ENCODE measurements at places on chromosomes 7 and 10. TPM values are rescaled to one million over a fixed set of nuclear protein-coding genes. Genes with fewer than 3 reads are reported as not detected.

The TRRAP gene
- 14.4 TPM for total RNA-seq

The GBX1 gene
- total RNA-seq = not detected

The LIPK gene
- total RNA-seq = not detected

The HOXA6 gene
- total RNA-seq = 4.2 TPM

- DNase-seq = no peak
Measured at GRCh38 chr10:61065051-61065450, 121.1 kb upstream of the RHOBTB1 start.

DNA sequence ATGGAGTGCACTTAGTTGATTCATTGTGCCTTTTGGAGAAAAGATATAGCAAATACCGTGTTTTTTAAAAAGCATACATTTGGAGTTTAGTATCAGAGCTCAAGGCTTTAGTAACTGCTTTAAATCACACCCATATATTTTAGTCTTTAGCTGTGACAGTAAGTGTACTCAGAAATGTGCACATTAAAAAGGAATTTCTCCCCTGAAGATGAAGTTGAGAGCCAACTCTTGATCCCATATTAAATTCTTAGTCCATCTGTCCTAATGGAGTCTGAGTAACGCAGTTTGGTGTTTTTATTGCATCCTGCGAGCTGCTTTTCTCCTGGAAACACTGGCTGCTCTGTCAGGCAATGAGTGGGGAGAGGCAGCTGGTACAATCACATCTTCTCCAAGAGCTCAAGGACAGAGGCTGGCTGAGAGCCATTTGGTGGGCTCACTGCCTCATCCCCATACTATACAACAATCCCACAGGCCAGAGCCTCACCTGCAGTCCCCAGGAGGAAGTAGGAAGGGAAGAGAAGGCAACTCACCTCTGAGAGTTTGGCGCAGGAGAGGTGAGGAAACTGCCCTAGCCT lies 473.6 kb upstream of the C7orf33 start:
- no peak for DNase-seq

GRCh38 chr10:62108759-62109586 lies 159.7 kb downstream of the RTKN2 start:
- no peak for DNase-seq

DNA sequence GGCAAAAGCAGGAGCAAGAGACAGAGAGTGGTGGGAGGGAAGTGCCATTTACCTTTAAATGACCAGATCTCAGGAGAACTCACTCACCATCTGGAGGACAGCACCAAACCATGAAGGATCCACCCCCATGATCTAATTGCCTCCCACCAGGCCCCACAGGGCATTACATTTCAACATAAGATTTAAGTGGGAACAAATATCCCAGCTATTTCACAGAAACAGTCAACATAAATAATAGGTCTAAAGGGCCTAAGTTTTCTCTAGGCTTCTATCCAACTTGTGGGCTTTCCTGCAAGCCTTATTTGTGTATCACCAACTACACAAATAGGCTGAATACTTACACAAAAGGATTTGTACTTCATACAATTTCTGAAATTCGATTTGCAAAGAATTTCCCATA lies 196.8 kb upstream of the POT1 start:
- DNase-seq = no peak

- DNase-seq = no peak
Measured at GRCh38 chr10:9137368-9137767, 1082.9 kb downstream of the GATA3 start.

- no peak for DNase-seq
Measured at GRCh38 chr10:234708-235406, 99.6 kb downstream of the ZMYND11 start.

DNA sequence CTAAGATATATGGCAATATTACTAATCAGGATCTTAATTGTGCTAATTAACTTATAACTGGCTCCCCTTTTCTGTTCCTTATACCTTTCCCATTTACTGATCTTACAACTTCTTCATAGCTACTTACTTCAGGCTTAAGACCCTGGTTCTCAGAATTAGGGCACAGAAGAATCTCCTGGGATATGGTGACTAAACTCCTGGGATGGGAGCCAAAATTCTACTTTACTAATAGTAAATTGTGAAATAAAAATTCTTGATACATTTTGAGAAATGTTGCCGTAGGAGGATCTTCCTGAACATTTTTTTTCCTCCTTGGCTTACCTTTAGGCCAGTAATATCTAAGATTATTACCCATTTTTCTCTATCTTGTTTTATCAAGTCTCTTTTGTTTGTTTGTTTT lies 309.5 kb downstream of the ATRNL1 start:
- DNase-seq = peak; percentile 12

- DNase-seq = no peak
Measured at GRCh38 chr7:99027841-99028240, 116.1 kb downstream of the SMURF1 start.

DNA sequence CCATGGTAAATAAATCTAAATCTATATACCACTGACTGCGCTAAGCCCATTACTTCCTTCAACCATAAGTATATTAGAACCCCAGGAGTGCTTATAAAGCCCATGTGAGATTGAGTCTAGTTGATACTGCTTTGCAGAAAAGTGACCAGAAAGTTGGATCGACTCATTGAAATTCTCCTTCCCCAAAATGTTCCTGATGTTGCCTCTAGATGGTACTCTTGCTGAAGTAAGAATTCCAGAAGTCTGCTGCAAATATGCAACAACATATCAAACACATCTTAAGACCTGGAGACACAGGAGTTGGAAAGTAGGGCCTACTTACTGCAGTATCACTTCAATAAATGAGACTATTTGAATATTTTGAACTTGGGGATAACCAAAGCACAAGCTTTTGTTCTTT lies 550.8 kb downstream of the IPMK start:
- DNase-seq = no peak

DNA sequence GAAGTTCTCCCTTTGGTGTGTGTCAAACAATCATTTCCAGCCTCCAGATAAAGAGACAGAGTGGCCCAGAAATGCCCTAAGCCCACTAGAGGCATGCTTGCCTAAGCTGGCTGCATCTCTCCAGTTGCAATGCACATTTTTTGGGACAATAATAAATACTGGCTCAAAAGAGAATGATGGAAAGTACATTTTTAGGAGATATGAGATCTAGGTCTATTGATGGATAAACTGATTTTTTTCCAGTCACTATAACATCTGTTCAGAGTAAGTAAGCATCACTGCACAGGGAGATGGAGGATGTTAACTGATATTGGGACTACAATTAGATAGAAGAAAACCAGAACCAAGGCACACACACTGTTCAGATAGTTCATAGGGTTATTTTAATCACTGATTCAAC lies 553.0 kb downstream of the GRM8 start:
- no peak for DNase-seq

- DNase-seq = no peak
Measured at GRCh38 chr10:127354255-127354654, 157.9 kb upstream of the INSYN2A start.

GRCh38 chr7:121330053-121330833 lies 1.4 kb downstream of the WNT16 start:
- peak; percentile 42 for DNase-seq

DNA sequence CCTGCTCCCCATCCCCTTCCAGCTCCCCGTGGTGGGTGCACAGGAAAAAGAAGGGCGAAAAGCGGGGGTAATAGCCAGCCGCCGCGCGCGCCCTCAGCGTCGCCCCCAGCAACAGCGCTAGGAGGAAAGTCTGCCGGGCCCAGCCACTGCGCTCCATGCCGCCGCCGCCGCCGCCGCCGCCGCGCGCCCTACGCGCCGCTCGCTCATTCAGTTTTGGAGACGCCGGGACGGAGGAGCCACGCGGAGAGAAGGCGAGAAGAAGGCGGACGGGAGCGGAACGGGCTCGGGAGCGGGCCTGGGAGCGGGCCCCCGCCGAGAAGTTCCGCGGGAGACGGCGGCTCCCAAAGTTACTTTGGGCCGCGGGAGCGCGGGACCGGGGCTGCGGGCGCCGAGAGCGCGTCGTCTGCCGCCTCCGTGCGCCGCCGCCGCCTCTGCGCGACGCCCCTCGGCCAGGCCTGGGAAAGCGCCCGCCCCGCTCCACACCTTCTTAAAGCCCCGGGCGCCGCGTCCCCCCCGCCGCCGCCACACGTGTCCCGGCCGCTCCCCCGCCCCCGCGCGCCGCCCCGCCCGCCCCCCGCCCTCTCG lies at the start of gene RELN:
Gene RELN, minus strand, starts transcription at position 459 of the 585 bp plus-strand sequence. Its CDS starts 302 bp downstream, at position 157.
- peak; percentile 70 for DNase-seq

DNA sequence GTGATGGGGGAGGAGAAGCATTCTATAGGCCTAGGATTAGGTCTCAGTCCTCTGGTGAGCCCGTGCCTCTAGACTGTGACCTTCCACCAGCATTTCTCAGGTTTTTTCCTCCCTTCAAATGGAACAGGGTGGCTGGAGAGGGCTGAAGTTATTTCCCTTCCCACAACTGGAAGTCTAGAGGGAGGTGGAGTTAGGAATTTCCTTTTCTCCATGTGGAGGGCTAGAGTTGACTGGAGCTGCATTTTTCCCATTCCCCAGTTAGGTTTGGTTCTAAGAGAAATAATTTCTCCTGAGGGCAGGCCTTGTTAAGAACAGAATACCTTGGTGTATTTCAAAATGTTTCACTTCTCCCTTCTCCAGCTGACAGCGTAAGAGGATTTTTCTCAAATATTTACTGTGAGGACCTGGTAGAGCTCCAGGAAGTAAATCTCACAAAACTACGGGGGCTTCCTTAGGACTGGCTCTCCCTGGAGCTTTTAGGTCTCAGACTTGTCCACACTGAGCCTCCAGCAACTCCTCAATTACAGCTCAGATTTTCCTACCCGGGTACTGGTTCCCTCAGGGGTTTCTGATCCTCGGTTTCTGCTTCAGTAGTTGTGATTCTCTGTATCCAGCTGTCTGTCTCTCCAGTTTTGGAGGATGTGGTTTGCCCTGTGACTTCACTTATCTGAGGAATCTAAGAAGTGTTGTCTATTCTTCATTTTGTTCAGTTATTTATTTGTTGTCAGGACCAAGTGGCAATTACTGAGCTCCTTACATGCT lies 6.0 kb upstream of the REEP3 start:
- peak; percentile 25 for DNase-seq

- no peak for DNase-seq
Measured at GRCh38 chr10:120382360-120382759, 74.7 kb upstream of the PLPP4 start.

GRCh38 chr7:106178593-106179134 lies 66.6 kb upstream of the SYPL1 start:
- DNase-seq = peak; percentile 65

DNA sequence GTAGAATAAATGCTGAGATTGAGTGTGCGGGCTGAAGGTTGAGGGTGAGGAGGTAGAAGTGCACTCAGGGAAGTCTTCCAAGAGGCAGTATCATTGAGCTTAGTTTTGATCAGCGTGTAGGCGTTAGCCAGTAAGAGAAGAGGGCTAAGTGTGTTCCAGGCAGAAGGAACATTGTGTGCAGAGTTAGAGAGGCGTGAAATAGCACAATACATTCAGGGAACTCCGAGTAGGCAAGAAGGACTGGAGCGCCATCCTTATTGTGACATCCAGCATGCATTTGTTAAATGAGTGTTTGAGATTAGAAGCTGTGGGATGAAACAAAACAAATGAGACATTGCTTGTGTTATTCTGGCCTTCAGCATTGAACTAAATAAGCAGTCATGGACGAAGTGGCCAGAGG lies 140.9 kb upstream of the MKLN1 start:
- DNase-seq = no peak

GRCh38 chr7:101127460-101128039 lies 646 bp downstream of the SERPINE1 start:
- DNase-seq = no peak

DNA sequence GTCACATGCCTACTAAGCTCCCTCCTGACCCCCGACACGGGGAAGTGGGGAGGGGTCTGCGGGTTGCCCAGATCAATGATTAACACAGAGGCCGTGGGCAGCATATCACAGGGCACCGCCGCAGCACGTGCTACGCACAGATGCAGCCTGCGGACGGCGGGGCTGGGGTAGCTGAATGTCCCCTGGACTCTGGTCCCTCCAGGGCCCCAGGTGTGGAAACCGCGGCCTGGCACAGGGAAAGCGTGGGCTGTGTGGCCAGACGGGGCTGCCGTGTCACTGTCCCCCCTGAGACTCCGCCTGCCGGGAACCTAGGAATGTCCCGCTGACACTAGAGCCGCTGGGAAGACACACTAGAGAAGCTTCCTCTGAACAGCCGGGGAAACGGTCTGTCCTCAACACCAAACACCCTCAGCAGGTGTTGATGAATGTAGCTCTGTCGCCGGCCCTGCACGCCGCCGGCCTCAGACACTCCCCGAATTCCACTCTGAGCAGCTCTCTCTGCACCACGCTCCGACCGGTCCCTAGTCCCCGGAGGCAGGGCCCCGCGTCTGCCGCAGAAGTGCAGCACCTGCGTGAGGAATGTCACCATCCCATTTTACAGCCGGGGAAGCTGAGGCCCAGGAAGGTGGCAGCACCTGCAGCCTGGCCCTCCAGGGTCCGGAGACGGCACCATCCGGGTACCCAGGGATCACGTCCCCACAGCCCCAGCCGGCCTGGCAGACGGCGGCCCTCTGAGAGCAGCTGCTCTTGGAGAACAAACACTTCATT lies 33.4 kb upstream of the PDGFA start:
- DNase-seq = no peak

DNA sequence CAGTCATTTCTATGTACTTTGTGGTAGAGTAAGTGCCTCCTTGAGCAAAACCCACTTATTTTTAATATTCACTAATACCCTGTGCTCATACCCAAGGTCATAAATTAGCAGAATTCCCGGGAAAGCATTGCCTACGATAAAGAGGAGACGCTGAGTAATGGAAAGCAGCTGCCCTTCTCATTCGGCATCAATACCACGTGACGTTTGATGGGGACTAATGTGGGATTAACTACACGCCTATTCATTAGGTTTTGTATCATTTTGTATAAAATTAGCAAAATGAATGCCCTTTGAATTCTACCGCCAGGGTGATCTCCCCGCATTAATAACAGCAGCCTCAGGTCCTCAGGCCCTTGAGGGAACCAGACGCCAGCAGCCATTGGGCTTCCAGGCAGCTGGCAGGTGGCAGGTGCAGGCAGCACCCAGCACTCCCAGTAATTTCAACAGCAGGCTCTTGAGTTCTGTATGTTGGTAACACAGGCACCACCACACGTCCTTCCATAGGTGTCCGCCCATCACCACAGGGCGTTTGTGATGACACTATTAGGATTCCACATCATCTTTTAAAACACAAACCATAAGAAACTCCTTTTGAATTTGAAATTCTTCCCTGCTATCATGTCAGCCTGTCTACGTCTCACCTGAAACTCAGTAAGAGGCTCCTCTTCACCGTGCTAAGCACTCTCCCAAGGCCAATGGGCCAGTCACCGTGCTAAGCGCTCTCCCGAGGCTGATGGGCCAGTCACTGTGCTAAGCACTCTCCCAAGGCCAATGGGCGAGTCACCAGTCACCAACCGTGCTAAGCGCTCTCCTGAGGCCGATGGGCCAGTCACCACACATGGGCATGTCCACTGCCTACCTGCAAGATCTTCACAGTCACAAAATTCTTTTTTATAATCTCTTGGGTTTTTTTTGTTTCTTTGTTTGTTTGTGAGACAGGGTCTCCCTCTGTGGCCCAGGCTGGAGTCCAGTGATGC lies 509.4 kb downstream of the PTPRN2 start:
- no peak for DNase-seq

DNA sequence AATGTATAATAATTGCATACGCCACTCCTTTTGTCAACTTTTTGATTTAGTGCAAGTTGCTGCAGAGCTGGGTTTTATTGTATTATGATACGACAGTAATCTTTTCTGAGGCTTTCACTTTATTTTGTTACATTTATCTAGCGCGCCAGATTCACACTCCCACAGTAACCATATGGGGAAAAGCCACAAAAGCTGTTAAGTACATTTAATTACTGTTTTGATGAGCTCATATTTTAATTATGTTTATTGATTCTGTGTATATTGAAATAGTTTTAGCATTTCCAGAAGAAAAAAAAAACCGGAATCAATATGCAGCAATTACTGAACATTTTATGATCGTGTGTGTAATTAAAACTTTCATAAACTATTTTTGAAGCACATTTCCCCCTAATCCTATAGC lies 118.5 kb downstream of the RAB11FIP2 start:
- DNase-seq = no peak

Measured in Daoy (cell line).